Activated CD8-positive, alpha-beta memory T cell treated with anti-CD3 and anti-CD28 coated beads, Interleukin-2, amount 10 ng/mL, durations not matched to agents 7 days and 5 days (primary cell): ENCODE measurements at places on chromosomes 3 and 15. TPM values are rescaled to one million over a fixed set of nuclear protein-coding genes. Genes with fewer than 3 reads are reported as not detected.

UBE2E1 gene
- 55.6 TPM for total RNA-seq

CKMT1A gene
- total RNA-seq: not detected

ZBBX gene
- total RNA-seq: not detected

ACTRT3 gene
- total RNA-seq: 0.49 TPM

CCR9 gene
- 3.2 TPM for total RNA-seq

CIAO2A gene
- total RNA-seq: 80.2 TPM

FGF12 gene
- not detected for total RNA-seq

KNL1 gene
- 52.1 TPM for total RNA-seq

TMEM45A gene
- total RNA-seq: 0.89 TPM

RTP3 gene
- total RNA-seq: not detected

AMT gene
- total RNA-seq: 3.2 TPM

MTHFS gene
- 22.1 TPM for total RNA-seq

TP63 gene
- 1.1 TPM for total RNA-seq

EPHA6 gene
- not detected for total RNA-seq

MUC20 gene
- 1.9 TPM for total RNA-seq
